A549 treated with GW870086 at 1 μM for 4 hours (cell line): ENCODE measurements at places on chromosomes 12 and 14. TPM values are rescaled to one million over a fixed set of nuclear protein-coding genes. Genes with fewer than 3 reads are reported as not detected.

PPM1H gene
- total RNA-seq = 7.5 to 9.2 TPM (median 7.8 TPM) in 5 replicates

ETV6 gene
- total RNA-seq = 3.7 to 4.2 TPM (median 4.0 TPM) in 5 replicates

EIF2S3B gene
- 0.29 to 0.82 TPM (median 0.59 TPM) in 5 replicates for total RNA-seq

KRT6A gene
- total RNA-seq = 5.6 to 6.8 TPM (median 6.6 TPM) in 5 replicates

ST8SIA1 gene
- total RNA-seq = not detected in 5 replicates

KRT78 gene
- total RNA-seq = 0.06 to 0.25 TPM in 2 of 5 replicates, not detected in the others

RPGRIP1 gene
- total RNA-seq = 0.06 to 0.30 TPM (median 0.20 TPM) in 5 replicates

ALDH1L2 gene
- total RNA-seq = 2.7 to 3.7 TPM (median 3.6 TPM) in 5 replicates

GAPDH gene
- total RNA-seq = 6,831 to 9,120 TPM (median 8,658 TPM) in 5 replicates

TMEM132D gene
- total RNA-seq = not detected in 5 replicates

ISCA2 gene
- 38.3 to 44.1 TPM (median 43.3 TPM) in 5 replicates for total RNA-seq

OLR1 gene
- 0.72 to 1.8 TPM (median 1.2 TPM) in 5 replicates for total RNA-seq

ANO6 gene
- 45.6 to 68.4 TPM (median 66.5 TPM) in 5 replicates for total RNA-seq

PCED1B gene
- total RNA-seq = 21.5 to 24.1 TPM (median 23.5 TPM) in 5 replicates

VRTN gene
- not detected in 5 replicates for total RNA-seq

SERPINA9 gene
- total RNA-seq = not detected in 5 replicates

DPPA3 gene
- total RNA-seq = not detected in 5 replicates

NRL gene
- 0.75 to 1.1 TPM (median 1.0 TPM) in 5 replicates for total RNA-seq

MGP gene
- not detected in 5 replicates for total RNA-seq

EML1 gene
- total RNA-seq = 30.1 to 39.6 TPM (median 37.3 TPM) in 5 replicates

PPP1R36 gene
- 0.15 to 0.65 TPM (median 0.29 TPM) in 5 replicates for total RNA-seq

DCN gene
- total RNA-seq = 0.09 to 0.21 TPM in 2 of 5 replicates, not detected in the others

KLRB1 gene
- total RNA-seq = not detected in 5 replicates

TMTC2 gene
- 0.75 to 1.6 TPM (median 1.4 TPM) in 5 replicates for total RNA-seq

ADGRD1 gene
- 0.28 to 0.78 TPM (median 0.46 TPM) in 5 replicates for total RNA-seq

BHLHE41 gene
- total RNA-seq = 0.42 to 0.86 TPM (median 0.71 TPM) in 5 replicates

TSHR gene
- total RNA-seq = not detected in 5 replicates

HAL gene
- 0.29 to 0.75 TPM (median 0.36 TPM) in 5 replicates for total RNA-seq

SPIC gene
- total RNA-seq = not detected in 5 replicates

KRT2 gene
- not detected in 5 replicates for total RNA-seq

SMIM41 gene
- total RNA-seq = not detected in 5 replicates

C12orf42 gene
- total RNA-seq = not detected in 5 replicates

RBP5 gene
- not detected in 5 replicates for total RNA-seq

NOVA1 gene
- 3.7 to 5.3 TPM (median 4.0 TPM) in 5 replicates for total RNA-seq

OAS1 gene
- 36.5 to 53.6 TPM (median 47.5 TPM) in 5 replicates for total RNA-seq

FBXO21 gene
- 28.1 to 38.7 TPM (median 33.7 TPM) in 5 replicates for total RNA-seq

FITM1 gene
- total RNA-seq = 0.17 TPM in 2 of 5 replicates, not detected in the others

KRT79 gene
- 0.09 to 0.20 TPM in 2 of 5 replicates, not detected in the others for total RNA-seq

DAO gene
- total RNA-seq = not detected in 5 replicates

P2RX2 gene
- 0.12 TPM in 1 of 5 replicates, not detected in the others for total RNA-seq

MIP gene
- total RNA-seq = 0.14 TPM in 1 of 5 replicates, not detected in the others

ASIC1 gene
- 4.9 to 6.2 TPM (median 5.6 TPM) in 5 replicates for total RNA-seq

KCNMB4 gene
- total RNA-seq = 0.11 to 0.51 TPM (median 0.25 TPM) in 5 replicates

PTPN6 gene
- 8.6 to 14.0 TPM (median 11.0 TPM) in 5 replicates for total RNA-seq

SLC17A8 gene
- total RNA-seq = 0.03 TPM in 1 of 5 replicates, not detected in the others

PRH2 gene
- not detected in 5 replicates for total RNA-seq

ETFBKMT gene
- total RNA-seq = 0.46 to 1.1 TPM (median 0.85 TPM) in 5 replicates

BEGAIN gene
- 5.4 to 8.0 TPM (median 7.1 TPM) in 5 replicates for total RNA-seq

ALX1 gene
- 4.5 to 5.5 TPM (median 5.0 TPM) in 5 replicates for total RNA-seq

EFS gene
- not detected in 5 replicates for total RNA-seq

GLT1D1 gene
- total RNA-seq = not detected in 5 replicates

TAS2R42 gene
- not detected in 5 replicates for total RNA-seq

MANSC1 gene
- total RNA-seq = 3.5 to 5.3 TPM (median 4.2 TPM) in 5 replicates

C12orf54 gene
- total RNA-seq = not detected in 5 replicates

DNAJC22 gene
- 18.4 to 21.5 TPM (median 20.7 TPM) in 5 replicates for total RNA-seq

GUCY2C gene
- 0.03 TPM in 1 of 5 replicates, not detected in the others for total RNA-seq

FOXN4 gene
- 0.03 to 0.08 TPM (median 0.06 TPM) in 4 of 5 replicates, not detected in the other for total RNA-seq
